Fibroblast of the aortic adventitia (primary cell): ENCODE measurements at places on chromosomes 7 and 10. TPM values are rescaled to one million over a fixed set of nuclear protein-coding genes. Genes with fewer than 3 reads are reported as not detected.

DNA sequence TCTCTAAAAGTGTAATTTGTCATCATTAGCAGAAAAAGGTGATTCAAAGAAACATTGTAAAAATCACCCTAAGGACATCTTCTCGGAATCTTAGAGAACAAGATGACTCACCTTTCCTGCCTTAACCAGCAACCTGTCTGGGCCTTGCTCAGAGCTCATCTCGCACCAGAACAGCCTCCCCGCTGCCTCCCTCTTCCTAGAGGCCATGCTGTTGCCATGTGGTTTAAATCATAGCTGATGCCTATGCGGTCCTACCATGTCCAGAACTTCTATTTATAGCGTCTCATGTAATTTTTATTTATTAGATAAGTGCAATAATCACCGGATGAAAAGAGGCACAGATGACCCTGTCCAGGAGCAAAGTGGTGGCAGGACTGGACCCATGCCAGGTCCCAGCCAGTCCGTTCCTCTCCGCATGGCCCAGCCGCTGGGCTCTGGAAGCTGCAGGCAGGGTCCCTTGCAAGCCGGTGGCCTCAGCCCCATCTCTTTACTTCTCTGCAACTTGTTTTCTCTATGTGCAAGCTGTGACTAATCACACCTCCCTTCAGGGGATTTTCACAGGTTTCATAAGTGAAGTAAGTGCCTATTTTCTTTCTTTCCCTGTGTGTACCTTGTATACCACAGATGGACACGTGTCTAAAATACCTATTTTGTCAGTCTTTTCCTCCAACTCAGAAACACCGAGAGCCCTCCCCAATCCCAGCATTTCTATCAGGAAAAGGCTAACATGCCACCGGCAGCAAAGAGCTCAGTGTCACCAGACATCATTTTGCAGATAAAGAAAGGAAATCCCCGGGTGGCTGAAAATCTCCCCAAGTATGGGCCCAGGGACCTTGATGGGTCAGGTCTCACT lies 27.1 kb downstream of the KLF6 start:
- no peak for DNase-seq

GRCh38 chr10:123988694-123989093 lies 97.1 kb upstream of the CPXM2 start:
- no peak for DNase-seq

GRCh38 chr7:134705716-134706115 lies 59.1 kb downstream of the BPGM start:
- DNase-seq = no peak

- peak; percentile 38 for DNase-seq
Measured at GRCh38 chr7:47580175-47580706, 1.7 kb downstream of the TNS3 start.

GRCh38 chr7:154503962-154504550 lies 451.9 kb downstream of the DPP6 start:
- peak; percentile 26 for DNase-seq

GRCh38 chr10:59397961-59398360 lies 35.6 kb upstream of the FAM13C start:
- no peak for DNase-seq

DNA sequence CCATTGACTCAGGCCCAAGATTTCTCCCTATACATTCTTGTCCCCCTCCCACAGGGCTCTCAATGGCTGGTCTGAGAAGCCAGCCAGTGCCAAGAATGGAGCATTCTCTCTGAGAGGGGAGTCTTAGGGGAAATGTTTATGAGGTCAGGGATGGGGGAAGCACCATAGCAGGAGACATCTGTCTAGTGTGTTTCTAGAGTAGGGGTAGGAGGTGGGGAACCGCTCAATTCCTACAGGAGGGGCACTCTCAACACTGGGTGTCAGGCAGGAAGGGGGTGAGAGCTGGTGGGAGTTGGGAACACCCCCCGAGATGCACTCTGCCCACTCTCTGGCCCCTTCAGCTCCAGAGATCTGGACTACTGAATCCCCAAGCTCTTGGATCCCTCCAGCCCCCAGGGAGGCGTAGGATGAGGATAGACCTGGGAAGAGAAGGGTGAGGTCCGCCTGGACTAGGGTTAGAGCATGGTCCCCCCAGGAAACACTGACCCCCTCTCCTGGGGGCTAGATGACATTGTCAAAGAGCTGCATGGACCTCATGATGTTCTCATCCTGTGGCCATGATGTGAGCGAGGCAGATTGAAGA lies 8.7 kb upstream of the OGA start:
- DNase-seq = no peak

DNA sequence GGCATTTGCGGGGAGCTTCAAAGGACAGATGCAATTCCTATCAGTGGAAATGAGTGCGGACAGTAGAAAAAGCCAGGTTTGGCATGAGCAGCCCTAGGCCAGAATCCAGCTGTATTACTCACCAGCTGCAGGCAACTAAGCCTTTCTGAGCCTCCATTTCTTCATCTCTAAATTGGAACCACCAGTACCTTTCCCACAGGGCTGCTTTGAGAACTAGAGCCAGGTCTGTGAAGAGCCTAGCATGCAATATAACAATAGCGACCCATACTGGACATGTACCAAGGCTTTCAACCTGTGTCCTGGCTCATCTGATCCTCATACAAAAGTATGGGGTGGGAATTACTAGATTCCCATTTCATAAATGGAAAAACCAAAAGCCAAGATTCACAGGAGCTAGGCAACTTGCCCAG lies 101.0 kb downstream of the GSAP start:
- DNase-seq = peak; percentile 87

GRCh38 chr10:110327262-110327914 lies 22.7 kb upstream of the SMNDC1 start:
- no peak for DNase-seq

- peak; percentile 12 for DNase-seq
Measured at GRCh38 chr7:35878351-35878750, 77.5 kb downstream of the SEPTIN7 start.

DNA sequence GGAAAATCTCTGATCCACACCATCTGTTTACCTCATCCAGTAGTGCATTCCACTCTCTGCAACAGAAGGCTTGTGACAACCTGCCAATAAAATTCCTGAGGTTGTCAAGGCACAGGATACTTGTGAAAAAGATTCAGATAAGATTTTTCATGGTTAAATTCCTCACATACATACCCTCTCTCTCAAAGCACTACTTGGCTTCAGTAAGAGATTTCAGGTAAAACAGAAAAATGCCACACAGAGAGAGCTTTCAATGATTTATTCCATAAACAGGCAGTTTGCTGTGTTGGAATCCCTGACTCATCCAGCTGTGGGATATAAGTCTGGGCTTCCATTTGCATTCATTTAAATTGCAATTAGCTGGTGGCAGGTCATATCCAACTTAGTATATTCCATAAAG lies 99.7 kb upstream of the CAV2 start:
- peak; percentile 60 for DNase-seq

GPR26 gene
- under 0.01 TPM in 1 of 2 replicates, not detected in the other for total RNA-seq

LSM8 gene
- 49.3 and 69.5 TPM in 2 replicates for total RNA-seq

C10orf53 gene
- not detected in 2 replicates for total RNA-seq

PARP12 gene
- total RNA-seq = 14.0 and 16.4 TPM in 2 replicates

SKIDA1 gene
- total RNA-seq = 0.41 and 0.90 TPM in 2 replicates

DENND10 gene
- 90.4 and 91.3 TPM in 2 replicates for total RNA-seq

BHLHA15 gene
- not detected in 2 replicates for total RNA-seq

BTBD16 gene
- total RNA-seq = 0.09 TPM in 1 of 2 replicates, not detected in the other

SLC16A9 gene
- 0.25 and 1.5 TPM in 2 replicates for total RNA-seq
